ENCODE measurements at places on chromosomes 7 and 10.
A peak's percentile ranks its signal among the peaks of the same experiment; 100 is the strongest.

GRCh38 chr10:11270135-11270857 lies 252.6 kb downstream of the CELF2 start:
- peak; percentile 78 for DNase-seq

- no peak for DNase-seq
These were observed 303.4 kb downstream of the PLXNA4 start for GRCh38 chr7:132272763-132273371.

GRCh38 chr7:125326666-125327255 lies 397.1 kb upstream of the POT1 start:
- DNase-seq = no peak

DNA sequence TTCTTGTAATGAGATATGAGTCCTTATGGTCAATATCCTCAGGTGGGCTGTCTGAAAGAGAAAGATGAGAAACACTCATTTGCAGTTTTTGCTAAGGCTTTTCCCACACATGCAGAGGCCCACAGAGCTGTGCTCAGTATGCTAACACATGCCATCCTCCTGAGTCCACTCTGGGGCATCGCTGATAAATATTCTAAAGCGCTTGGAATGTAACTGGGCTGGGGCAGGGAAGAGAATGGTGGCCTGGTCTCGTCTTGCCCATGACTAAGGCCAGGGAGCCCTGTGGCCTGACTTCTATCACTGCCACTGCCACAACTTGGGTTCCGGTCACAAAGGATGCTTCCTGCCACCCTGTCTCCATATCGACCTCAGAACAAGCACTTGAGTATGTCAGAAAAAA lies 199.7 kb upstream of the FRMD4A start:
- DNase-seq = no peak

DNA sequence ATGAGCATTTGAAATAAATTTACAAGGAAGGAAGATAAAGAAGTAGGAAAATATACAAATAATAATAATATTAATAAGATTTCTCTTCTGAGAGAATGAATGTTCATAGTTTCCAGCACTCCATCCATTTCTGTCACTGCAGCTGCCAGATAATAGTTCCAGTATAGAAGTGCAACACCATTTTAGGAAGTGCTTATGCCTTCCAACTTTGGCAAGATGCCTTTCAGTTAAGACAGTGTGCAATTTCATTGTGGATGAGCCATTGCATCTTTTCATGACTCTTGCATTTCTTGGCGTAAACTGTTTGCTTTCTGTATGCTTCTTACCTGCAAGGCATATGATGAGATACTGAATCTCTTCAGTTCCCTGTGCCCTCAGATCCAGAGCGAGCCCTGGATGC lies 185.0 kb downstream of the PDE1C start:
- no peak for DNase-seq

DNA sequence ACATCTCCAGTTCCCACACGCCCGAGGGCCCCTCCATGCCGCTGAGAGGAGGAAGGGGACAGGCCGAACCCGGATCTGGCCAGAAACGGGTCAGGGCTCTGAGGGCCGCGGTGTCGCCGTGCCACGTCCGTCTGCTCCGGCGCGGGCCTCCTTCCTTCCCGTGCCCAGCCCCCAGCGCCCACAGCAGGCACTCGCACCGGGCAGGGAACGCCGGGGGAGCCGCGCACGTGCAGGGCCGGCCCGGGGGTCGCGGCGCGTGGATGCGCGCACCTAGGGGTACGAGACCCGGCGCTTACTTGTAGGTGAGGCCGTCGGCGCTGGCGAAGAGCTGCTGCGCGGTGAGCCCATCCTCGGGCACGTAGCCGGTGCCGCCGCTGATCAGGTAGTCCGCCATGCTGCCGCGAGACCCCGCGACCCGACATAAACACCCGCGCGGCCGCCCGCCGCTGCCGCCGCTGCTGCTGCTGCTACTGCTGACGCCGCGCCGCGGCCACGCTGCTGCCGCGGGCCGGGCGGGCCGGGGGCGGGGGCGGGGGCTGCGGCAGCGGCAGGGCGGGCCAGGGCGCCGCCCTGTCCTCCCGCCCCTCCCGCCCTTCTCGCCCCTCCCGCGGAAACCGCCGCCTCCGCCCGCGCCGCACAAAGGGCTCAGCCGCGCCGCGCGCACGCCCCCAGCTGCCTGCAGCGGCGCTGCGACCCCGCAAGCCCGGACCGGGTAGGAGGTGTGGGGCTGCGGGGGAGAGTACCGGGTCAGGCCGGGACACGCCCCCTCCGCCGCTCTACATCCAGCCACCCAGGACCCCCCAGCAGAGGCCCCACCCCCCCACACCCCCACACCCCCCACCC lies 4.1 kb downstream of the IMPDH1 start:
- DNase-seq = no peak

GRCh38 chr10:5958675-5959074 lies 18.7 kb downstream of the IL15RA start:
- DNase-seq = no peak

DNA sequence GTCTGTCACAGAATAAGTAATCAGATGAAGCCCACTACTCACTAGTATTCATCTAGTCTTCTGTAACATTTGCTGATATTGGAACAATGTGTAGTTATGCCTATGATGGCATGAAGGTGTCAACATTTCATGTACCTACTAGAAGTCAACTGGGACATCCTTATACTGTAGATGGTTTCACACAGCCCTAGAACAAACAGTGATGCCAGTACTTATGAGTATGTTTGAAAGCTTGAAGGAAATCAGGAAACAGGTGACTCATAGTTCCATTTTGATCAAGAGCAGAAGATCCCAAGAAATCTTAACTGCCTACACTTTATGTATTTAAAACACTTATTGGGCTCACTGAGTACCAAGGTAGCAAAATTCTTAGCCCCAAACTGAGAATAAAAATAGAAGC lies 1519.6 kb downstream of the REEP3 start:
- no peak for DNase-seq

GRCh38 chr10:114684084-114684821 lies 26.2 kb upstream of the ABLIM1 start:
- DNase-seq = peak; percentile 39

DNA sequence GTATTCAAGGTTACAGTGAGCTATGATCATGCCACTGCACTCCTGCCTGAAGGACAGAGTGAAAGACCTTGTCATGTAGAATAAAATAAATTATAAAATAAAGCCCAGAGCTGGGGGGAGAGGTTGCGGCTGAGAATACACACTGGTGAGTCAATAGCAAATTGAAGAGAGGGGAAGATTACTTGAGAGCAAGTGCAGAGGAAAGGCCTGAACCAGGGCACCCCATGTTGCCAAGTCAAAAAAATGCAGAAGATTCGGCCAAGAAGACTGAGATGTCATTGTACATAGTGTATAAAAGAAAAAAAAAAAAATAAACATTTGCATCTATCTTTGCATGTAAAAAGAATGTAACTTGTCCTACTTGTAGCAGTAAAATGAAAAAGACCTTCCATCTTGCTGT lies 32.5 kb downstream of the RHEB start:
- DNase-seq = no peak

- DNase-seq = no peak
These were observed 22.1 kb upstream of the SLIT1 start for GRCh38 chr10:97207756-97208346.

DNA sequence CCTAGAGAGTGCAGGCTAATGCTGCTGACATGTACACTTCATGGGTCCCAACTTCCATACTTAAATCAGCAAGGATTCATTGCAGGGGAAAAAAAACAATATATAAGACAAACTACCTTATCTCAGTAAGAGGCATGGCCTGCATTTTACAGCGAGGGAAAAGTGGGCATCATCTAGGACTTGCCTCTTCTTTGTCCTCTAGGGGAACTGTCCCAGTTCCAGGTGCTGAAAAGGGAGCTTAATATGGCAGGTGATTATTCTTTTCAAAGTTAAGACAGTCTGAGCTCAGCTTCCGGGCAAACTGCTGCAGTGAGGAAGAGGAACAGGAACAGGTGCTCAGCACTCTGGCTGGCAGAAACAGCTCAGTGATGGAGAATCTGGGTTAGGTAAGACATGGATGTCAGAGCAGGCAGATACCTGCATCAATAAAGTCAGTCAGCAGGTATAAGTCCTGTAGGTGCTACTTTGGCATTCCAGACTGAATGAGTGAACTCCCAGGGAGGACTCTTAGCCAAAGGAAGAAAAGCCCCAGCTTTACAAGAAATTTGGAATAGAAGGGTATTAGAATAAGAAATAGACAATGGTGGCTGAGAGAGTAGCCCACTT lies 147.2 kb downstream of the TMEM178B start:
- no peak for DNase-seq

GRCh38 chr7:94995921-94996320 lies 88.5 kb downstream of the PPP1R9A start:
- DNase-seq = no peak

DNA sequence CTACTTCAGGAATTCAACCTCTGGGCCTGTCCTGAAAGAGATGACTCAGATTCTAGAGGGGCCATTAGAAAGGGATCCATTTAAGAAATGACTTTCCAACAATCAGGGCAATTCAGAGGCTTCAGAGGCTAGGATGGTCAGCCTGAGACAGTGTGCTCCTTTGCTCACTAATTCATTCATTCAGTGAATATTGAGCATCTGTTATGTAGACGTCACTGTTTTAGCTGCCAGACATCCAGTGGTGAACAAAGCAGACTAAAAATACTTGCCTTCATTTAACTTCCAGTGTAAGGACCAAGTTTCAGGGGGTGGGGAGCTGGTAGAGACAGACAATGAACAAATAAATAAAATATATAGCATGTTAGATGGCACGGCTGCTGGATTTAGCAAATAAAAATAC lies 1.6 kb downstream of the KIAA1217 start:
- DNase-seq = no peak

GRCh38 chr10:26430641-26431163 lies 7.4 kb upstream of the APBB1IP start:
- DNase-seq = no peak

DNA sequence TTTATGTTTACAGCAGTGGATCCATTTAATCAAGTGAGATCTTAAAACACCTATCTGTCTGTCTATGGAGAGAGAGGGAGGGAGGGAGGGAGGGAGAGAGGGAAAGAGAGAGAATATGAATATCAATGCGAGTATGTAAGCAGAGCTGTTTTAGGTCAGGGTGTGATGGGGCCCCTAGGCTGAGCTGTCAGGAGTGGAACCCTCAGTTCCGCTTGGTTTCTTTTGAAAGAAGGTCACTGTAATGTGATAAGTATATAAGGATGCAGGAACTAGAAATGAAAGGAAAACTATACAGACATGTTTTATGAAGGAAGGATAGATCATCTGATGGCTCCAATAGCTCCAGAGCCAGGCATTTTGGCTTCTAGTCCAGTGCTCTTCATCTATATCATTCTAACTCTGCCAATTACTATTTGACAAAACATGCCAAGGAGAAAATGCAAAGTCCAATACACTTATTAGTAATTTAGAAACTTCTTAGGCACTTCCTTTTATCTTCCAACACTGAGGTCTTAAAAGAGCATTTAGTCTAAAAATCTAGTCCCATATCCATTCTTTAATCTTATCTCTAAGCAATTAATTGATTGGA lies 70.3 kb downstream of the NRCAM start:
- DNase-seq = no peak

DNA sequence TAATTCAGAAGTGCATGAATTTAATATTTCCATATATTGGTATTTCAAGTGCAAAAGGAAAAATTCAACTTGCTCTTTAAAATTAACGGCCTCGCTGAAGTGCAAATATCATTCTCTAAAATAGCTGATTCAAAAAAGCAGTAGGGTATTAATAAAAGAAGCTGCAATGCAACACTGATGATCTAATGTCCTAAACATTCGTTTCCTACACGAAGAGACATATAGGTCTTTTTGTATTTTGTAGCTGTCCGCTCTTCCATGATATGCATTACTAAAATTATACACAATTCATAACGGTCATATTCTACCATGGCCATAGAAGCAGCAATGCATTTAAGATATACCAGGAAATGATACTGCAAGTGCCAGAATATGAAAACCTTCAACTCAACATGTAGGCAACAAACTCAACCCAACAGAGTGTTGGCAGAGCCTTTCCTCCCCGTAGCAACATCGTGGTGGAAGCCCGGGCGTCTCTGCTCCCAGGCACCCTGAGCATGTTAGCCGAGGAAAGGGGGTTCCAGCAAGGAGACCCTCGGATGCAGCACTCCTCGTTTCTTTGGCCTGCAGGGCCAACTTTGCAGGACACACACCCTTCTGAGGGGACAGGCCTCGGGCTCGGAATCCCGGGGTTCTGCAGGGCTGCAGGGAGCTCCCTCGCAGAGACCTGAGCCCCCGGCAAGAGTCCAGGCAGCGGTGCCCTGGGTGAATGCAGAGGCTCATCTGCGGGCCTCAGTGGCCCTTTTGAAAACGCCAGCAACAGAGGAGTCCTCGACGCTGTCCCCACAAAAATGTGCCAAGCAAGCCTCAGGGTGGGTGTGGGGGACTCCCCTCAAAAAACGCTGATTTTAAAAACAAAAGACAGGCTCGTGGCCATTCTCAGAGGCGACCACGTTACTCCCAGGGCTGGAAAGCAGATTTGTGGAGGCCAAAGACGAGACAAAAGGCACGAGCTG lies 1.6 kb downstream of the FAM171A1 start:
- DNase-seq = no peak

GRCh38 chr7:99290980-99291607 lies 18.5 kb downstream of the MYH16 start:
- no peak for DNase-seq

DNA sequence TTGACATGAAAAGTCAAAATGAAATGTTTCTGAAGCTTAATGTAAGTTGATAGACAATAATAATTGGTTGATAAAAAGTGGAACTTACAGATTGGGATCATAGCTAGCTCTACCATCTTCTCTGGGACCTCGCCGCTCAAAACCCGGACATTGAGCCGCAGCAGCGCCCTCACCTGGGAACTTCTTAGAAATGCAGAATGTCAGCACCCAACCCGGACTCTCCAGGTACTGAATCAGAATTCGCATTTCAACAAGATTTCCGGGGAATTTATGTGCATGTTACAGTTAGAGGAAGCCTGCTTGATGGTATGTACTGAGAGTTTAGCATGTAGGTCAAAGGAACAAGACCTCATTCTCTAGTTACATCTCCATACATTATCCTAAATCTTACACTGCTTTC lies 36.7 kb upstream of the ABLIM1 start:
- peak; percentile 44 for DNase-seq

GRCh38 chr7:106393564-106394251 lies 108.9 kb upstream of the NAMPT start:
- no peak for DNase-seq

- DNase-seq = no peak
These were observed 54.6 kb downstream of the NOD1 start for GRCh38 chr7:30423788-30424505.

DNA sequence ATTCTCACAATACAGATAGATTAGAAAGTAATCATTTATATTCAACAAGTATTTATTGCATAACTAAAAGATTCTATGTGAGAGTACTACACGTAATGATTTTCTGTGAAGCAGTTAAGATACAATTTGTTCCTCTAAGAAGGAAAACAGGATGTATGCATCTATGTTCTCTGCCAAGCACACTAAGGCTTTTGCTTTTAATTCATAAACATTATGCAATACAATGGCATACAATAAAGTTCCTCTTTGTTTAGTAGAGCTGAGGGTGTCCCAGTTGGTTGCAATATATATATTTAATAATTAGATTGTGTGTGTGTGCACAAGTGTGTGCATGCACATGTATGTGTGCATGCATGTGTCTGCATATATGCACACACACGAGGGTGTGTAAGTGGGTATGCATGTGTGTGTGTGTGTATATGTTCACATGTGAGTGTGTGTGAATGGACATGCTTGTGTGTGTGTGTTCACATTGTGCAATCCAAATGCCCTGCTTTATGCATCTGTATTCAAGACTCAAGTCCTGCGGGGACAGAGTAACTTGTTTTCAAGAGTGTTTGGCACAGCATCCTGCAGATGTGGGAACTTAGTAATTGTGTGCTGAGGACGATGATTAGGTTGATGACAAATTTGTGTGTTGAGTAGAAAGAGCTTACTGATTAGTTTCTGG lies 481.5 kb upstream of the KLF6 start:
- no peak for DNase-seq

GRCh38 chr10:12609435-12609834 lies 260.1 kb downstream of the CAMK1D start:
- no peak for DNase-seq

Measured in liver (tissue), 10 donors.